HEK293T (cell line): ENCODE measurements at places on chromosomes 2 and 18.

DNA sequence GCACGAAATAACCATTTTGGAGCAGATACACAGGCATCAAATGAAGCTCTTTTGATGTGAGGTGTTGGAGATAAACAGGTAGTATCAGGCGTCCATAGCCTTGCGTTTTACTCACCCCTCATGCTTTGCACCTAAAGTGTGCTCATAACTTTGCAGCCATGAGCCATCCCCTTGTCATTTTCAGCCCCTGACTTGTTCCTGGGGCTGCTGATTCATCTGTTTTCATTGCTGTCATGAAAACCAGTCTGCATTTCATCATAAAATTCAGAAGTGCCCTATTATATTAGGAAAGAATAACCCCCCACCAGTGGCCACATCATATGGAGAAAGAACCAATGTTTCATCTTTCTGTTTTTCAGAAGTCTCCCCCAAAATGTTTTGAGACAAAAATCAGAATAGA, 329.7 kb upstream of the NRP2 start:
- no peak for DNase-seq

GRCh38 chr2:130920415-130921163, 83.9 kb downstream of the ARHGEF4 start:
- peak; percentile 78 for DNase-seq

DNA sequence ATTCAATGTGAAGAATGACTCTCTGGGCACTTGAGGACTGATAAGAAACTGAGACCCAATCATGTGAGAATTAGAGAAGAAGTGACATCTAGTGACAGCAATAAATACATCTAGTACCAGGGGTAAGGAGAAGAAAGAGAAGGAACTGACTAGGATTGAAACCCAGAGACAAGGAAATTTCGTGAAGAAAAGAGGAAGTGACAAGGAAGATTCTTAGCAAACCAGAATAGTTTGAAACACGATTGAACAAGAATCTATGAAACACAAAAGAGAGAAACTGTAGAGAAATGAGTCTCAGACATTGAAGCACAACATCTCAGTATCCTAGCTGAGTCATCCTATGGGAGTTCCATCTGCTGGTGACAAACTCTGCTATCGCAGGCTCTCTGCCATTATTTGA, 571.9 kb upstream of the PKDCC start:
- no peak for DNase-seq

- no peak for DNase-seq
Observed at GRCh38 chr18:48348739-48349138, 60.4 kb downstream of the ZBTB7C start.

DNA sequence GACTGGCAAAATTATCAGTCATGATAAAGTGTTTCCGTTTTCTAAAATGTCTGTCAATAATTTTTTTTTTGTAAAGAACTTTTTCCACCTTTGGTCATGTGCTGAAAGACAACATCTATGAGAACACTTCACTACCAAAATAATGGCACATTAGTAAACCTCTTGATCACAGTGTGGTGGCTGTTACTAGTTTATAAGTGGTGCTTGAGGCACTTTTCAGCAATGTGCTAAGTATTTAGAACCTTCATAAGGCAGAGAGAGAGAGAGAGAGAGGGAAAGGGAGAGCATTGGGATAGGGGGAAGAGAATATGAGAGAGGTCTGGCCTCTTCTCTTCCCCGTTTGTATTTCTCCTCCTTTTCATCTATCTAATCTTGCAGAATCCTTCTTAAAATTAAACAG, 1.1 kb upstream of the NYAP2 start:
- no peak for DNase-seq

DNA sequence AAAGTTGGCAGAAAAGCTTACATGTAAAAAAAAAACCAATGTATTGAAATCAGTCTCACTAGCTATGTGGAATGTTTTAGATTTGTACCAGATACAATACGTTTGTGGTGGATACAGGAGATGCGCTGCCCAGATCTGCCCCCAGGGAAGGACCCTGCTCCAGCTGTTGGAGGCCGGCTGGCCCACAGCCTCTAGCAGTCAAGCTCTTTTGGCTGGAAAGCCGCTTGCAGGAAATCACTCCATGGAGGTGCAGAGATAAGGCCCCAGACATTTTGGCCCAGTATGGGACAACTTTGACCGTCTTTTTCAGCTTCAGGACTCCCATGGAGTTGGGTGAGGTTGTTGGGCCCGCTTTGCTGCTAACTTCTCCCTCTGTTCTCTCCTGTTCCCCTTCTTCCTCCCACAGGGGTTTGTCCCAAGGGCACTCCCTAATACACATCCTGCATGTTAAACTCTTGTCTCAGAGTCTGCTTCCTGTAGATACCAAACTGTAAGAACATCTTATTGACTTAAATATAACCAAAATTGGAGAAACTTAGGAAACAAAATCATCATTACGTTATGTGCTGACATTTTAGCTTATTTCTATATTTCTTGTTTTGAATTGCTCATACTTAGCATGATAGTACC, 1.7 kb upstream of the QPCT start:
- no peak for DNase-seq

DNA sequence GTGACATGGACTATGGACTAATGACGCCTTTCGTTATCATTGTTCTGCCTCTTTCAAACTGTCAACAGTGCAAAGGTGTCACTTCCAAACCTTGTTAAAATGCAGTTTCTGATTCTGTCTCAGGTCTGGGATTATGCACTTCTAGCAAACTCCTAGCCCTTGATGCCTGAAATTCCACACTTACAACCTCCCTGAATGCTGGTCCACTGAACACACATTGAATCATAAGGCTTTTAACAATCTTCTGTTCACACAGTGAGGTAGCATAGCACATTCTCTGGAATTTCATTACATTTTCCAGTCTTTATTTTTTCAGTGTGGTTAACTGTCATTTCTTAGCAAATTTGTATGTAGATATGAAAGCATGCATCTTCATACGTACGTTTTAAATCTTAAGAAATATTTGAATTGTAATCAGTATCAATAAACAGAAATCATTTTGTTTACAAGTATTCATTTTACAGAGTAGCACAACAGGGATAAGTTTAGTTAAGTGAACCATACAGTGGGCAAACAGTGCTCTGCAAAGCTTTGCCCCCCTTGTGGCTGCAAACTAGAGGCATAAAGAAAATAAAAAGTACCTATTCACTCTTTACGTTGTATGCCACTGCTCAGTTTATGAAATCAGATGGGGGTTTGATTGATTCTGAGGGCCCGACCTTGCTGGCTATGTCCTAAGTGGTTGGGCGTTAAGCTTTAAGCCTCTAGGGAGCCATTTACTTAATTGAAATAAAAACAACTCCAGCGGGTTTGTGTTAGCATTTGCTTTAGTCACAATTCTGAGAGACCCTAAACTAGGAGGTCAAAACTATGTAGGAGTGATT, 250.8 kb downstream of the LRRTM1 start:
- peak; percentile 48 for DNase-seq

DNA sequence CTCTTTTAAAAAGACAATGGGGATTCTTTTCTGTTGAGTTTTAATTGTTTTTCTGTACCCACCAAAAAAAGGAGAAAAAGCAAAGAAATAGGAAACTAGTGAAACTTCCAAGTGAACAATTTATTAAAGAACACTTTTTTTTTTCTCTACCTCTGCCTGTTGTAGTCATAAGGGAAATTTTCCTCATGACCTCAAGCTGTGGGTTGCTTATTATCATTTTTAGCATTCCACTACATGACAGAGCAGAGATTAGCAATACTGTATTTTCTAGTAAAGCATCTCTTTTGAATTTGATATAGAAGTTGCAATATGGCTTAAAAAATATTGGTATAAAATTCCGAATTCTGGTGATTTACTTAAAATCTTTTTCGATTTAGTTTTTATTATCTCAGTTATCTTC, 87.9 kb upstream of the LRRTM1 start:
- no peak for DNase-seq

DNA sequence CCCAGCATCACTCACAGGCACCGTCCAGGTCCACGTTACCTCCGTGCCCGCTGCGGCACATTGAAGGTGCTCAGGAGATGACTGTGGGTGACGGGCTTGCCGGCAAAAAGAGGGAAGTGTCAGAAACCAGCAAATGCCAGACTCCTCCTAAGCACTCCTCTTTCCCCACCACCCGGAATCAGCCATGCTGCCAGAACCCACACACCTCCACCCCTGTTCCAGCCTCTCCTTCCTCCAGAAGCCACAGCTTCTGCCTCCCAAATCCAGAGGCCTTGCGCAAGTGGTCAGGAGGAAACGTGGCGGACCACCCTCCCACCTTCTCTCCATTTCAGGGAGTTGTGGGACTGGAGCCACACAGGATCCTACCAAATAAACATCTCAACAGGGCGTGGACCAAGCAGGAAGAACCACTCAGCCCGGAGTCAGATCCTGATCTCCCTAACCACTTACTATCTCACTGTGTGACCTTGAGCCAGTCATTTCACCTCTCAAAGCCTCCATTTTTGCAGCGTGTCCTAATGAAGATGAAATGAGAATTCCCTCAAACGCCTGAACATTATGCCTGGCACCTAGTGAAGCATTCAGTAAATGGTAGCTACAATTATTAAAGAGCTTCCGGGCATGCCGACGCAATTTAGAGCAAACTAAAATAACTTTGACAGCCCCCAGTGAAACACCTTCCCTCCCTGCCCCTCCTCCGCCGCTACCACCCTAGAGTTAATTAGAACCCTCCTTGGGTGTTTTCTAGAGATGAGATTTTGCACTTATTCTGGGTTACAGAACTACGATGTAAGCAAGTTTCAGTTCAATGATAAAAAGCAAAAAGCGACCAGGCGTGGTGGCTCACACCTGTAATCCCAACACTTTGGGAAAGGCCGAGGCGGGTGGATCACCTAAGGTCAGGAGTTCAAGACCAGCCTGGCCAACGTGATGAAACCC, 32.9 kb downstream of the SMAD7 start:
- no peak for DNase-seq

GRCh38 chr18:69982417-69982816, 34.7 kb upstream of the CD226 start:
- no peak for DNase-seq

DNA sequence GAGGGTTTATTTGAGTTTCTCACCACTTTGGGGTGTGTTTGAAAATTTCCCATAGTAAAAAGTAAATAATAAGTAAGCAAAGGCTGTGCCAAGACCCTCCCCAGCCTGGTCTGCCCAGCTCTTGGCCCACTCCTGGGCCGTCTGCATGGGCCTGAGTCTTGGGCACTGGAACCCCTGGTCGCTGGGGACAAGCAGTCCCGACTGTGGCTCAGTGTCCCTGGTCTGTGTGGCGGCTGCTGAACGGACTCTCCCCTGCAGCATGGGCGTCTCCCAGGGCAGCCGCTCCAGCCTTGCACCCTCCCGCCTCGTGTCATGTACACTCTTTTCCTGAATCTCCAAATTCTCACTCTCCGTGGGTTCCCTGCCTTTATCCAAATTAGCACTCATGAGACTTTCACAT, 7.2 kb upstream of the ASPRV1 start:
- DNase-seq: no peak

GRCh38 chr18:76453057-76453561, 41.9 kb downstream of the ZNF516 start:
- DNase-seq: no peak

DNA sequence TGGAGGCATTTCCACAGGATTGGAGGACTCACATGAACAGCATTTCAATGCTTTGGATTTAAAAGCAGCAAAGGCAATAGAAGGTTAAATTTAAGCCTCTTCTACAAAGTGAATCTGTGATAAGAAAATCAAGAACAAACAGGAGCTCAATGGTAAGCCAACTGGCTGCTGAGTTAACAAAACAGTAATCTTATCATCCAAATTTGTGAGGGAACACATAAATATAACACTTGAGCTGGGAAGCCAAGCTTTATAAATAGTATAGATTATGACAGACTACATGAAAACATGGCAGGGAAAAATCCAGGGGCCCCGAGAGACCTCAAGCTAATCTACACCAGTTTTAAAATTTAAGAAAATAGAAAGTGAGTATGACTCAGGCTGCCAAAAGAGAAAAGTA, 108.5 kb upstream of the PGAP1 start:
- no peak for DNase-seq

GRCh38 chr18:76474824-76475223, 20.2 kb downstream of the ZNF516 start:
- DNase-seq: no peak

GRCh38 chr18:69000366-69000765, 202.5 kb downstream of the CCDC102B start:
- no peak for DNase-seq

GRCh38 chr2:65281627-65282351, 54.2 kb downstream of the ACTR2 start:
- no peak for DNase-seq

GRCh38 chr2:172084645-172085459, 455 bp upstream of the DLX1 start:
- peak; percentile 88 for DNase-seq

DNA sequence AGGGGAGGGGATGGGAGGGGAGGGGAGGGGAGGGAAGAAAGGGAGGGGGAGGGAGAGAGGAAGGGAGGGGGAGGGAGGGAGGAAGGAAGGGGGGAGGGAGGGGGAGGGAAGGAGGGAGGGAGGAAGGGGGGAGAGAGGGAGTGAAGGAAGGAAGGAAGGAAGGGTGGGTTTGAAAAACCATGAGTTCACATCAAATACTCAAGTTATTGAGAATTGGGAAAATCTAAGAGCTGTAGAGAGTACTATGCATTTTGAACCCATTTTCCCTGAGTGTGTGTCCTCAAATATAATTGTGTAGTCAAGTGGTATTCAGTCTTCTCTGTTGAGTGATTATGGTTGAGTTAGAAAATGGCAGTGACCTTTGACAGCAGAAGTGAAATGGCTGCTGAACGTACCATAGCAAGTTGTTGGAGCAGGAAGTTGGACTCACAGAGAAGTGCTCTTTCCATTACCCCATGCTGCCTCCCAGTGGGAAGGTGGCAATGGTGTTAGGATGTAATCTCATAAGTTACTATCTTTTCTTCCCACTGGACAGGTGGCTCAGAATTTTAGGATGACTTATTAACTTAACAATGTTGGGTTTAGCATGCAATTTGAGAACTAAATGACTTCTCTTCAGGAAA, 214.6 kb downstream of the SETBP1 start:
- DNase-seq: no peak

- peak; percentile 8 for DNase-seq
Observed at GRCh38 chr2:212777020-212777491, 238.5 kb upstream of the ERBB4 start.

- no peak for DNase-seq
Observed at GRCh38 chr2:186201371-186201770, 284.7 kb upstream of the ZC3H15 start.

GRCh38 chr18:73318739-73319479, 451.1 kb upstream of the NETO1 start:
- no peak for DNase-seq

GRCh38 chr18:80181642-80182461, 65.5 kb downstream of the PARD6G start:
- DNase-seq: no peak

DNA sequence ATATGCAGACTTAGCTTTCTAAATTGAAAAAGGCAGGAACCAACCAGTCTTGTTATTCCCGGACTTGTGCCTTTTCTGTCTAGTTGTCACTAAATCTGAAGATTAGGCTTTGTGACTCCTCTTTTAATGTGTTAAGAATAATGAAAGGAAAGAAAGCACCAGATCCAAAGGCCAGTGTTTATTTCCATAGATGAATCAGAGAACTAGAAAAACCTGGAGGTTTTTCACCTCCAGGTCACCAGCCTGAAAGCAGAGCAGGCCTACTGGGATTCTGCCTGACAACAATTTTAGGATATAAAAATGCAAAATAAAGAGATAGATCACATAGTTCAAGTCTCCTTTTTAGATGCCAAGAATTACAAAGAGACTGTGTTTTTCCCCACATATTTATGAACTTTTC, 160.4 kb downstream of the GULP1 start:
- no peak for DNase-seq
